KG1 (cell line): ENCODE measurements at places on chromosomes 2 and 18.

GRCh38 chr2:48589170-48589767 lies 28.4 kb upstream of the GTF2A1L start:
- no peak for DNase-seq

DNA sequence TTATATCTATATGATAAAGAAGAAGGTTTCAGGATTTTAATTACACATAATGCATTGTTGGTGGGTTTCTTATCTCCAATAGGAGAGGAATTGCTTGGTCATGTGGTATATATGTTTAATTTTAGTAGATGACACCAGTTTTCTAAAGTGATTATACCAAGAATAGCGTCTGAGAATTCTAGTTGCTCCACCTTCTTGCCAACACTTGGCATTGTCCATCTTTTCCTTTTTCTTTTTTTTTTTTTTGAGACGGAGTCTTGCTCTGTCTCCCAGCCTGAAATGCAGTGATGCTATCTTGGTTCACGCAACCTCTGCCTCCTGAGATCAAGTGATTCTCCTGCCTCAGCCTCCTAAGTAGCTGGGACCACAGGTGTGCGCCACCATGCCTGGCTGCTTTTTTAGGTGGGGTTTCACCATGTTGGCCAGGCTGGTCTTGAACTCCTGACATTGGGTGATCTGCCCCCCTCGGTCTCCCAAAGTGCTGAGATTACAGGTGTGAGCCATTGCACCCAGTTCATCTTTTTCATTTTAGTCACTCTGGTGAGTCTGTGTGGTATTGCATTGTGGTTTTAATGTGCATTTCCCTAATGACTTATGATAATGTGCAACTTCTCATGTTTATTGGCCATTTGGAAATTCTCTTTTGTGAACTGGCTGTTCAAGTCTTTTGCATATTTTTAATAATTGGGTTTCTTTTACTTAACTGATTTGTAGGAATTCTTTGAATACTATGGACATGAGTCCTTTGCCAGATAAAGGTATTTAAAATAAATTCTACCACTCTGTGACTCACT lies 37.3 kb upstream of the ZNF512 start:
- no peak for DNase-seq

- no peak for DNase-seq
Observed at GRCh38 chr2:191114403-191114886, 36.3 kb downstream of the STAT4 start.

GRCh38 chr2:67879586-67880290 lies 183.1 kb downstream of the C1D start:
- no peak for DNase-seq

GRCh38 chr2:165202239-165202638 lies 1.6 kb downstream of the SCN3A start:
- DNase-seq, result no peak

GRCh38 chr18:79882522-79883241 lies 68.8 kb downstream of the SLC66A2 start:
- DNase-seq, result no peak

DNA sequence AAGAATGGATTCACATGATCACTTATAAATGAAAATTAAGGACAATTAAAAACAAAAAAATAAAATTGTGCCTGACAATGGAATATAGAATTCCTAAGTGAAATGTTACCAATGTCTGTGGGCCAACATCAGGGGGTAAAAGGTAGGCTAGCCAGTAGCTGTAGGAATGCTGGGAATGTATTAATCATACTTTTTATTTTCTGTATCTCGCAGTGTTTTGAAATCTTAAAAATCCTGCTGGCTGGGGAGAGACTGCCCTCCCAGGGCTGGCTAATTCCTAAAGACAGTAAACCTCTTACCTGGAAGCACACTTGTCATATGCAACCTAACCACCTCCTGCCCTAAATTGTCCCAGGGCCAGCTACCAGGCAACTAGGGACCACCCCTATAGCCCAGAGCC lies 69.8 kb downstream of the REV1 start:
- DNase-seq, result no peak

DNA sequence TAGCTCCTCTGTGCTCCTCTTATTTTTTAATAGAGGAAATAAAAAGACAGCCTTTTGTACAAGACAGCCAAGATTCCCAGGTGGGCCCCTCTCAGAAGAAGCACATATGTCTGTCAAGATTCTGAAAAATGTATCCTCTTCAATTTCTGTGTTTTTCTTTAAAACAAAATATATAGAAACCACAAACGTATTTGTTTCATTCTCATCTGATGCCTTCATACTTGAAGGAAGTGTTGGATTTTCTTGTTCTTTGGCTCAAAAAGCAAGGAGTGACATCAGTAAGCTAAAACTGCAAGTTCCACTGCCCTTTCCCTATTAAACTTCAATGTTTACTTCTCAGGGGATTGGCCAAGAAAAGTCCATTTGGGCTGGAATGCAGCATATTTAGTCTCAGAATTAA lies 193.8 kb upstream of the OSR1 start:
- DNase-seq, result no peak

- no peak for DNase-seq
Observed at GRCh38 chr18:49321797-49322461, 138.5 kb downstream of the DYM start.

GRCh38 chr2:203873461-203873860 lies 5.9 kb downstream of the CTLA4 start:
- no peak for DNase-seq

- peak; percentile 4 for DNase-seq
Observed at GRCh38 chr2:219736209-219736608, 108.8 kb downstream of the SLC4A3 start.

- no peak for DNase-seq
Observed at GRCh38 chr2:161332371-161332967, 24.2 kb downstream of the PSMD14 start.

GRCh38 chr2:191617575-191617974 lies 60.4 kb upstream of the NABP1 start:
- DNase-seq, result no peak

DNA sequence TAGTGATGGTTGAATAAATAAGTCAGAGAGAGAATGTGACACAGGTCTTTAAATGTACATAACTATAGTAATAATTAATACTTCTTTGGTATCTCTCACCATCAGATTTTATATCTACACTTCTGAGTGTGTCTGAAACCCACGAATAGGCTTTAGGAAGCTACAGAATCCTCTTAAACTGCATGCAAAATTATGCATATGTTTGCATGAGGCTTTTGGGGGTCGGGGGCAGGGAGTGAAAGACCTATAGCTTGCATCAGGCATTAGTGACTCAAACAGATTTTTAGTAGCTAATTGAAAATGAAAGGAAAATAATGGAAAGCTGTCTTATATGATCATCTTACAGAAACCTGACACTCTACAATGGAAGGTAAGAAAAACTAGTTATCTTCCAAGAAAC lies 14.9 kb downstream of the LRPPRC start:
- no peak for DNase-seq

DNA sequence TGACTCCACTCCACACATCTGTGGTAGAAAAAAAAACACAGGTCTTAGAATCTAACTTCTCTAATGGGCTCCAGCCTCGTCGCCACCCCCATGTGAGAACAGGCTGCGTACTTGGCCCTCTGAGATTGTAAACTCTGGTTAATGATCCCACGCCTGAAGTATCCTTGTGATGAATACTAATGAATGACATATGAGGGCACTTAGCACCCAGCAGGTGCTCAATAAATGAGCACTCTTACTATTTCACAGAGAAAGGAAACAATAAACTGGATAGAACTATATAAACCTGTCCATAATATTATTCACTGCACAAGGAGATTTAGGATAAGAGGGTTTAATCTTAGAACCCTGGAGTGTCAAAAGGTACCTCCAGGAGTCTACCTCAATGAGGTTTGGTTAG lies 310.1 kb upstream of the HNRNPA3 start:
- no peak for DNase-seq

DNA sequence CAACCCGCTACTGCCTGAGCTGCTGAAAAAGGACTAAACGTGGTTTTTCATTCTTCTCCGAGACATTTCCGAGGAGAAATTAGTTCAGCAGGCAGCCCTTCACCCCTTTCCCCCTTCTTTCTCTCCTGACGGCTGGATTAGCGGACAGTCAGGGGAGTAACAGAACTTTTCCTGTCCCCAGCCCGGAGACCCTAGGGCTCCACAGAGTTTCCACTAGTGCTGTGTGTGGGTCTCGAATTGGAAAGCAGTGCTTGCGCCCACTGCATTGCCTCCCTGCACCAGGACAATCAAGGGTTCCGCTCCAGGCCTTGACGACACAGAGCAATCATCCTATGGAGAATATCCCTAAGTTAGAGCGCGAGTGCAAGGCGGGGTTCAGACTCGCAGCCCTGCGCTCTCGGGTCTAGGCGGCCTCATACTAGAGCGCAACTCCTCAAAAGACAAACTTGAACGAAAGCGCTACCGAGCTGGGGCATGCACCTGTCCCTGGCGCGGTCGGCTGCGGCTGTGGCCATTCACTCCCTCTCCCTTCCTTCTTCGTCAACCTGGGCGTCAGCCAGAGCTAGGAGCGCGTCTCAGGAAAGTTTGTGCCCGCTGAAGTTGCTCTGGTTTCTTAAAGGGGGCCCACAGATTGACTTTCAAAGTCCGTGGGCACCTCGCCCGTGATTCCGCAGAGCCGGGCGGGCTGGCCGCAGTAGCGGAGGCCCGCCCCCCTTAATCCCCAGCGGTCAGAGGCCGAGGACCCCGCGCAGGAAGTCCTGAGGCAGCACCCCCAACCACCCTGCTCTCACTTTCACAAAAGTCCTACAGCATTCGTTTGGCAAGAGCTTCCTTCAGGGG lies 801 bp downstream of the OSR1 start:
- no peak for DNase-seq

GRCh38 chr2:72211350-72211749 lies 63.7 kb upstream of the CYP26B1 start:
- no peak for DNase-seq

- DNase-seq, result no peak
Observed at GRCh38 chr2:109435901-109436598, 177.7 kb downstream of the SEPTIN10 start.

DNA sequence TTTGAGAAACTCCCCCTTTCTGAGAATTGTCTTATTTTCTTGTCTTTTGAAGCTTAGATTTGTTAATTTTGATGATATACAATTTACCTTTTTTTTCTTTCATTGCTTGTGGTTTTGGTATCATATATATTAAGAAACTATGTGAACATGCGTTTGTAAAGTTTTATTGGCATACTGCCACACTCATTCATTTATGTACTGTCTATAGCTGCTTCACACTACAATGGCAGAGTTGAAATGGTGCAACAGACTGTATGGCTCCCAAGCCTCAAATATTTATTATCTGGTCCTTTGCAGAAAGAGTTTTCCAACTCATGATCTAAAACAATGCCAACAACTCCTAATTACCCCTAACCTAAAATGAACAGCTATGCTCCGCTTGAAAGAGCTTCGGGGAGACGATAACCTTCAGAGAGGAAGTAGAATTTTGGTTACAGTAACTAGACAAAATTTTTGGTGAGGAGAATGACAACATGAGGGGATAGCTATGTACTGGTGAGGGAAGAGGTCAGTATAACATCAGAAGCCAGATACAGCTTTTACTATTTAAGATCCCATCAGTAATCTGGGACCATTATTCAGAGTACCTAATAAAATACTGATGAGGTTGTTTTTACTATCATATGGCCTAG lies 16.1 kb downstream of the PPP3R1 start:
- no peak for DNase-seq

DNA sequence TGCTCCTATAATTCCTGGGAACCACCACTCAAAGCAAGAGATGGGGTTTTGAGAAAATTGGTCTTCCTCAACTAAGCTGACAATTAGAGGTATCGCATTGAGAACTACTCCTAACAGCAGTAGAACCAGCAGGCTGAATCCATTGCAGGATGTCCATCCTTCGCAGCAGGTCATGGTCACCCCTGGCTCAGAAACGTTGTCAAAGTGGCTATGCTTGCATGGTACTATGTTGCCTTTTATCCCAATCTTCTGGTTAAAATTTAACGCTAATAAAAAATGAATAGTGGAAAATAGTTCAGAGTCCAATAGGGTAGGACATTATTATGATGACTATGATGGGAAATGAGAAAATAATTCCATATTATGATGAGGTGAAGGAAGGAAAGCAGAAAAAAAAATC lies at the start of gene TM4SF20:
Gene TM4SF20, minus strand, starts transcription at position 212 of the 400 bp plus-strand sequence. Its CDS starts 38 bp downstream, at position 174.
- no peak for DNase-seq

DNA sequence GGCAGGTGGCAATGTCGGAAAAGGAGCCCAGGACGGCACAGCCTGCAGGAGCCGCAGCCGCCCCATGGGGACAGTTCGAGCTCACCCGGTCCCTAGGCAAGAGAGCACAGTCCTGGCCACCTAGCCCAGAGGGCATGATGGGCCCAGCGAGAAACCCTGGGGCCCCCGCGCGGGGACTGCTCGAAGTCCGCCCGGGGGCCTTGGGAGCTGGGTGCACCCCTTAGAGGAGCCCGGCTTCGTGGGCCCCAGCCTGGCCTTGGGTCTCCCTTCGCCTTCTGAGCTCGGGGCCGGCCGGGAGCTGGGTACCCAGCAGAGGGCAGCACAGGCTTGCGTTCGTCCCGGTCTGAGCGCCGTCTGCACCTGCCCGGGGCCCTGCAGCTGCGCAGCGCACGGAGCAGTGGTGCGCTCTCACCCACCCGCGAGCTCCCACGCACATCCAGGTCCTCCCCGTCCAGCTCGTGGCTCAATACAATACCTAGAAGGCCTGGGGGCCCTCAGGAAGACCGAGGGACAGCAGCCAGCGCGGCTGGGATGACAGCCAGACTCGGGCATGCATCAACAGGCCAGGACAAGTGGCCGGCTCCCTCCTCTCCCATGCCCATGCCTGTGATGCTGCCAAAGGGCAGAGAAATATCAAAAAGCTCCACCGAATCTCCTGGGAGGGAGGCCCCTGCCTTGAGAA lies 96.2 kb upstream of the ZNF532 start:
- peak; percentile 21 for DNase-seq
